ENCODE measurements at places on chromosomes 2 and 18.

DNA sequence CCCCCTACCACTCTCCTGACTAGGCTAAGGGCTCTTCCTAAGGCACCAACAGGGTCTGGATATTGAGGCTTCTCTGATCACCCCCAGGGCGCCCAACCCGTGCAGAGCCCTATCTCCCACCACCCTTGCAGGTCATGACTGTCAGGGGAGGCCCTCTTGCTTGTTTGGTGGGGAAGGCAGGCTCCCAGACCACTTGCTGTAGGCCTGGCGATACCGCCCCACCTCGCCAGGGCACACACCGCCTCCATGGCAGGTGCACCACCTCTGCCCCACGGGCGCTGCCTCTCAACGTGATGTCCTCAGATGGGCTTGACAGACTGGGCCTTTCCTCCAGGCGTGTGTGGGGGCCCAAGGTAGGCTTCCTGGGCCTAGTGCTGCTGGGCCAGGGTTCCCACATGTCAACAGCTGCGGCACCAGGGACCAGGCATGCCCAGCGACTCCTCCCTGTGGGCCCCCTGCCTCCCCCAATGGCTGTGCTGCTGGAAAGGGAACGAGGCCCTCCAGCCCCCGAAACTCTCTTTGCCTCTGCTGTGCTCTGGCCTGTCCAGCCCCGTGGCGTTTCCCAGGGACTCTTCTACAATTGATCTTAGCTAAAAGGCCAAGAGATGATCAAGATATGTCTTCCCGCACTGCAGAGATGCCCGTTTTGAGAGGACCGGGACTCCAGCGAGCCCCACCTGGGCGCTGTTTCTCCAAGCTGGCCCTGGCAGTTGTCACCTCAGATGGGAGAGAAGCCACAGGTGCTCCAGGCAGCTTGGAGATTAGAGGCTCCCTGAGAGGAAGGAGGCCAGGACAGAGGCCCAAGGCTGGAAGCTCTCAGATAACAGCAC, 7.5 kb downstream of the NPPC start:
- DNase-seq = no peak

- no peak for DNase-seq
Measured at GRCh38 chr2:74984947-74985637, 26.6 kb downstream of the POLE4 start.

DNA sequence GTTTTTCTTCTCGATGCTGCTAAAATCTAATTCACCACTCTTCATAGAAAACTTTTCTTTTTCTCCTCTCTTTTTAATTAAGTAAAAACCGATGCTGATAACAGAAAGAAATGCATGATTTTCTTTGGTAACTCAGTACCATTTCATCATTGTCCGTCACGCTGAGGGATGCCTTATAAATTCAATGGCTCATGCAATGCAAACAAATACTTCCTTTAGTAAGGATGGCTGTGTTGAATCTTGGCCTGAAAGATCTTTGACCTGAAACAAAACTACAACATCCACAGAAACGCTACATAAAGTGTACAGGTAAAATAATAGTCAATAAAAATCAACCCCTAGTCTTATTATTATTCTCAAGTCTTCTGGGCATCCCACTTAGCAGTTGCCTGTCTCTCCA, 261.4 kb downstream of the SLC8A1 start:
- DNase-seq = no peak

- no peak for DNase-seq
Measured at GRCh38 chr2:85737481-85737880, 16.3 kb upstream of the ATOH8 start.

DNA sequence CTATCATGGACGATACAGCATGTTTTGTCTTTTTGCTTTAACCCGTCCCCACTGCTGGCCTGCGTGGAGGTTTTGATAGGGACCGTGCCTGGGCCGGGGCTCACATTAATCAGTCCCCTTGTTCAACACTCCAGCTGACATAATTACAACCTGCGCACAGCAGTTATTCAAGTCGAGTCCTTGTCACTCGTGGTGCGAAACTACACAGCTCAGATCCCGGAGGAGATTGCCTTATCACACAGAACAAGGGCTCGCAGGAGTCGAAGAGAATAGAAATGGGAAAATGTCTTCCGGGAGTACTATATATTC, 304.4 kb downstream of the ZNF407 start:
- no peak for DNase-seq

GRCh38 chr2:152627351-152627957, 89.8 kb downstream of the PRPF40A start:
- no peak for DNase-seq

GRCh38 chr2:98663511-98664090, 55.2 kb downstream of the UNC50 start:
- DNase-seq = no peak

- no peak for DNase-seq
Measured at GRCh38 chr2:133296401-133296800, 271.9 kb downstream of the NCKAP5 start.

- no peak for DNase-seq
Measured at GRCh38 chr18:66676699-66677098, 72.8 kb upstream of the CDH19 start.

DNA sequence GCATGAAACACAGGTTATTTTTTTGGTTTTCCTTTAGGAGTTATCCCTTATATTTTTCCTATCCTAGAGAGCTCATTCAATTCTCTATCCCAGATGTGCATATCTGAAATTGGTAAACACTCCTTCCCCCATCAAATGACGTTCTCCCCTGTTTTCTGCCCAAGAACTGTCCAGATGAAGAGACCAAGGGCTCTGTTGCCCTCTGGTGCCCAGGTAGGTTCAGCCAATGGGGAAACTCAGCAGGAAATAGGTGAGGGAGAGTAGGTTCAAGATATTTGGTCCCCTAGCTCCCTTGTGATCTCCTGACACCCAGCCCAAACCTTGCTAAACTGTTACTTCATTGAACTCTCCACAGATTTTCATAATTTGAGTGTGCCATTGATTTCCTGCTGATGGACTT, 14.1 kb upstream of the INO80C start:
- DNase-seq = no peak

GRCh38 chr2:120863146-120863545, 127.5 kb downstream of the GLI2 start:
- DNase-seq = no peak

GRCh38 chr2:176105730-176106580, 1.1 kb upstream of the HOXD11 start:
- no peak for DNase-seq

GRCh38 chr2:72570413-72570812, 255.4 kb downstream of the EXOC6B start:
- DNase-seq = no peak

DNA sequence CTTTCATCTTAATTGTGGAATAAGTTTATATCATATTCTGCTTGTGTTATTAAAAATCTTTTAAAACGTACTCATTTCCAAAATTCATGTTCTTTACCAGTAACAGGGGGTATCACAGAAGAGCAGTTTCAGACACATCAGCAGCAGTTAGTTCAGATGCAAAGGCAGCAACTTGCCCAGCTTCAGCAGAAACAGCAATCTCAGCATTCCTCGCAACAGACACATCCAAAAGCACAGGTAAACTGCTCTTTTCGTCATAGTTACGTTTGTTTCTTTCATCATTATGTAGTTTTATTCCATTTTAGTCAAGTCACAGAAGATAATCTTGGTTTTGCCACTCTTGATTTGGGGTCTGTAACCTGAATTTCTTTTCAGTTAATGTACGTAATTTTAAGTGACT, 93.5 kb upstream of the KIF5C start:
- DNase-seq = no peak

- no peak for DNase-seq
Measured at GRCh38 chr18:63002305-63002704, 287.0 kb downstream of the PHLPP1 start.

DNA sequence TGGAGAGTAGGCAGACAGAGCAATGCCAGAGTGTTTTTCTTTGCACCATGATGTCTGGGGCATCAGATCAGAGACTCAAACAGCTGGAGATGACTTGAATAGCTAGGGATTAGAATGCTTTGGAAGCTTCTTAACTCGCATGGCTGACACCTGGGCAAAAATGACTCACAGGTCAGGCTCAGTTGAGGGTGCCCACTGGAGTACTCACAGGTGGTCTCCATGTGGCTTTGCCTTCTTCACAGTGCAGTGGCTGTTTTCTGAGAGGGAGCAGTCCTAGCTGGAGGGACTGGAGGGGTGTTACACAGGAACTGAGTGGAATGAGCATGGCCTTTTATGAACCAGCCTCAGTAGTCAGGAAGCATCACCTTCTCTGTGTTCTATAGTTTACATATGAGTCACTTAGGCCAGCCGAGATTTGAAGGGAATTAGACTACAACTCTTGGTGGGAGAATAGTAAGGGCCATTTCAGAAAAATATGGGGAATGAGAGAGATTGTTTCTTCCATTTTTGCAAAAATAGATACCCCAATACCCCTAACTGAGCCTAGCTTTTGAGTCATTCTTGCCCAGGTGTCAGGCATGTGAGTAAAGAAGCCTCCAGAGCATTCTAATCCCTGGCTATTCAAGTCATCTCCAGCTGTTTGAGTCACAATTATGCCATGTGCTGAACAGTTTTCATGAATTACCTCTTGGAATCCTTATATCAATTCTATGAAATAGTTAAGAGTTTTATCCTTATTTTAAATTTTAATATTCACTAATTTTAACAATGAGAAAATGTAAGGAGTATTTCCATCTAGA, 7.1 kb upstream of the PPP1R1C start:
- DNase-seq = no peak

GRCh38 chr2:218329027-218329825, 27.4 kb upstream of the CATIP start:
- no peak for DNase-seq

- no peak for DNase-seq
Measured at GRCh38 chr2:144274131-144274530, 245.8 kb downstream of the ZEB2 start.

GRCh38 chr2:196125596-196125995, 45.8 kb downstream of the STK17B start:
- no peak for DNase-seq

GRCh38 chr2:237628247-237629187, 1.1 kb downstream of the LRRFIP1 start:
- no peak for DNase-seq
